IMR-90 (cell line): ENCODE measurements at places on chromosomes 16 and 17. TPM values are rescaled to one million over a fixed set of nuclear protein-coding genes. Genes with fewer than 3 reads are reported as not detected.

GRCh38 chr16:30024451-30024850 is 1.5 kb downstream of the C16orf92 start:
- DNase-seq: no peak

DNA sequence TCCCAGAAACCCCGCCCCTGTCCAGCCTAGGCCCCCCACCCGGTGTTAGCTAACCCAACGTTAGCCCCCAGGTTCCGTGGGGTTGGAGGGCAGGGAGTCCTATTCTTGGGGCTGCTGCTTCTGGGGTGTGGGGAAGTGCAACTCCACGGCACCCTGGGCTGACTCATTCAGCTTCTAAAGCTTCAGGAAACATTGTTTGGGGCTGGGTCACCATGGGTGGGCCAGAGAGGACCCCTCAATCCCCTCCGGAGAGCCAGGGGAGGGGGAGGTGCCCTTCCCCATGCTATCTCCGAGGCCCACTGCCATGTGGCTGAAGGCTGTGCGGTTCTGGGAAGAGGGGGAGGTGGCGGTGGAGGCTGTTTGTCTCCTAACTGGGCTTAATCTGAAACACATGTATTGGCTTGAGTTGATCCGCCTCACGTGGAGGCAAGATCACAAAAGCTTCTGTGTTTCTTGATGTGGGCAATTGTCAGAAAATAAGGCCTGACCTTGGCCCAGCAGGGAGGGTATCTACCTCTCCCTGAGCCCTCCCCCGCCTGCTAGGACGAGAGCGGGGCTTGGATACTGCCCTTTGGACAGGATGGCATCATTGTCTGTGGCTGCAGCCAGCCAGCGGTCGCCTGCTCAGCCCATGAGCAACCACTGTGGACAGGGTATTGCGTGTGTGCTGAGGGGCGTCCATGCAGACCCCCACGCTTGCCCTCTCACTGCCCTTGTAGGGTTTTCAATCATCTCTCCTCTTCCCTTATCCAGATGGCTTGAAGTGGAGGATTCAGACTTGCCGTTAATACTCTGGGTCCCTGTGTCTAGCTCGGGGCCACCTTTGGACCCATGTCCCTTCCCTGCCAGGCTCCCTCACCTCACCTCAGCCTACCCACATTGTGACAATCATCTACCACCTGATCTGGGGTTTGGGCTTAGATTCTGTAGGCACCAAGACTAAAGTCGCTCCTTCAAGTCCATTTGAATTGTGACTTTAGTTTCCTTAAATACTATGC is 1.3 kb downstream of the SERPINF1 start:
- DNase-seq: peak; percentile 74

- DNase-seq: peak; percentile 91
These were observed 3.8 kb upstream of the TMEM100 start for GRCh38 chr17:55726440-55726839.

- no peak for DNase-seq
These were observed 12.7 kb downstream of the TERF2IP start for GRCh38 chr16:75660321-75660720.

DNA sequence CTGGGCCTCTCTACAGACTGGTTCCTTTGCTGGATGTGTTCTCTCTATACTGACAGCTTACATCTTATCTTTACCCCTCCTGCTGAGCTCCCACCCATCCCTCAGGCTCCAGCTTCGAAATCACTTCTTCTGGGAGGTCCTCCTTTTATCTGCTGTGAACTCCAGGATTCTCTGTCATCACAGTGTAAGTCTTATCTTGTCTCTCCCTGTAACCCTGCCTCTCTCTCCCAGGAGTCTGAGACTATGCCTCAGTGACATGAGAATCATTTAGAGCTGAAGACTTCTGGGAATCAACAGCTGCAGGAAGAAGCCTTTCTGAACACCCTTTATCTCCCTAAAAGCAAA is 148.1 kb upstream of the HS3ST3A1 start:
- DNase-seq: no peak

- DNase-seq: peak; percentile 65
These were observed 89.8 kb downstream of the KATNIP start for GRCh38 chr16:27639561-27640276.

- DNase-seq: peak; percentile 94
These were observed at the start of gene ZNF594 for GRCh38 chr17:5191541-5192417. Gene ZNF594 (minus strand): TSS chr17:5191868. CDS start chr17:5184256, 7,612 bp downstream.

GRCh38 chr17:38914741-38915638 is 10.4 kb upstream of the LASP1NB start:
- DNase-seq: no peak

GRCh38 chr16:85474621-85475217 is 138.4 kb upstream of the GSE1 start:
- no peak for DNase-seq

GRCh38 chr16:20391045-20391444 is 13.5 kb downstream of the PDILT start:
- no peak for DNase-seq

- DNase-seq: no peak
These were observed 58.3 kb downstream of the NOS2 start for GRCh38 chr17:27741971-27742575.

- DNase-seq: peak; percentile 84
These were observed 4.7 kb downstream of the VASN start for GRCh38 chr16:4376126-4376892.

DNA sequence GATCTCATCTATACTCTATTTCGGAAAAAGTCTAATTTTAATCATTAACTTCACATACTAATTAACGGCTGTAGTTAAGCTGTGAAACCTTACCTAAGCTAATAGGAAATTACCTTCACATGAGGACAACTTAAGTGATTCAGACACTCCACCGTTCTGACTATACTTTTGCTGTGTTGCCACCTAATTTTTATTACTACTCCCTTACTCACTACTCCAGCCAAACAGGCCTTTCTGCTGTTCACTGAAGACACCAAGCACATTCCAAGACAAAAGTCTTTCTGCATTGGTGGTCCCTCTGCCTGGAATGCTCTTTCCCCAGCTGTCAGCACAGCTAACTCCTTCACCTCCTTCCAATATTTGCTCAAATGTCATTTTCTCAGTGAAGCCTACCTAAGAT is 1.3 kb downstream of the CMTR2 start:
- no peak for DNase-seq

IGFALS gene
- not detected in 2 replicates for total RNA-seq

NOG gene
- 11.7 and 13.1 TPM in 2 replicates for total RNA-seq

KRTAP4-5 gene
- total RNA-seq: not detected in 2 replicates

CCDC200 gene
- not detected in 2 replicates for total RNA-seq
